OCI-LY7 (cell line): ENCODE measurements at places on chromosomes 1 and 21. TPM values are rescaled to one million over a fixed set of nuclear protein-coding genes. Genes with fewer than 3 reads are reported as not detected.

Gene BACE2
- total RNA-seq, result not detected in 2 replicates

Gene KRTAP19-3
- not detected in 2 replicates for total RNA-seq

Gene CYP4A11
- not detected in 2 replicates for total RNA-seq

- DNase-seq, result no peak
Observed at GRCh38 chr1:101444873-101445618, 208.2 kb downstream of the S1PR1 start.

- no peak for DNase-seq
Observed at GRCh38 chr1:119631433-119632102, 16.5 kb downstream of the ZNF697 start.

DNA sequence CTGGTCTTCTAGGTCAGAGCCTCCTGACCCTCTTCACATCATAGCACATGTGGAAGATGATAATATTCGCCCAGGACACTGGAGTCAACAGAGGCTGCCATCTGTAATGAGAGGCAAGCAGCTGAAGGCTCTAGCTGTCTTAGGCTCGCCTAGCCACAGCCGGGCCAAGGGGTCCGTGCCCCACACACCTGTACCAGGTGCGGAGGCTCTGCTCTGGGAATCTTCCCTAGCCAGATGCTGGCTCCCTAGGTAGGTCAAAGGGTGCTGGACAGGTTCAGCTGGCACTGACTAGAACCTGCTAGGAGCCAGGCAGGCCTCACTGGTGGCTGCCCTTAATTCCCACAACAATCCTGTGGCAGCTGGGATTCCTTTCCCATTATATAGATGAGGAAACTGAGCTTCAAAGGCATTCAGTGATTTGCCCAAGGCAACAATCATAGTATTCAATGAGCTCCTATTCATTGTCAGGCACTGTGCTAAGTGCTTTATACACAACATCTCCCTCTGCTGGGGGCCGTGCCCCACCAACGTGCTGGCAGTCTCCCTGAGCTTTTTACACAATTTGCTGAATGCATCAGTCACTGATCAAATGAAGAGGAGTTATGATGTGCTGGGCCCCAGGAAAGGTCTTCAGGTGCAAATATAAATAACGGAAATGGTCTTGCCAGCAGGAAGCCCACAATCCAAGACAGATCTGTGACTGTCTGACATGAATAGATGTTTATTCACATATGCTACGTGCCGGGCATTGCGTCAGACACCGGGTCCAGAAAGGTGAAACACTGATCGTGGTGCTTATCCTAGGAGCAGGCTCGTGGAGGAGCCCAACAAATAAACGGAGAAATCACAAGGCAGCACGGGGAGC is 58.0 kb downstream of the DDX20 start:
- peak; percentile 32 for DNase-seq
